ENCODE measurements at places on chromosomes 13 and 19. TPM values are rescaled to one million over a fixed set of nuclear protein-coding genes. Genes with fewer than 3 reads are reported as not detected.

DNA sequence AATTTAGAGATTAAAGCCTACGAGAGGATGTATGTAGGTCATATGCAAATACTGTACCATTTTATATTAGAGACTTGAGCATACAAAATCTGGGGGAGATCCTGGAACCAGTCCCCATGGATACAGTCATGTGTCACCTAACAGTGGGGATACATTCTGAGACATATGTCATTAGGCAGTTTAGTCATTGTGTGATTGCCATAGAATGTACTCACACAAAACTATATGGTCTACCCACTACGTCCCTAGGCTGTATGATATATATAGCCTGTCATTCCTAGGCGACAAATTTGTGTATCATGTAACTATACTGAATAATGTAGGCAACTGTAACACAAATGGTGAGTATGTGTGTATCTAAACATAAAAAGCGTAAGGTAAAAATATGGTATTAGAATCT, 62.8 kb downstream of the WDFY2 start:
- no peak for DNase-seq

- no peak for DNase-seq
Measured at GRCh38 chr19:31264041-31264778, 85.0 kb downstream of the TSHZ3 start.

SIGLEC8 gene
- not detected for polyA plus RNA-seq

SLAIN1 gene
- polyA plus RNA-seq: 4.0 TPM
